Muscle of arm (tissue), 14 donors: ENCODE measurements at places on chromosomes 16 and 17.

GRCh38 chr17:57679356-57679755 lies 65.7 kb downstream of the CCDC182 start:
- DNase-seq, result no peak

DNA sequence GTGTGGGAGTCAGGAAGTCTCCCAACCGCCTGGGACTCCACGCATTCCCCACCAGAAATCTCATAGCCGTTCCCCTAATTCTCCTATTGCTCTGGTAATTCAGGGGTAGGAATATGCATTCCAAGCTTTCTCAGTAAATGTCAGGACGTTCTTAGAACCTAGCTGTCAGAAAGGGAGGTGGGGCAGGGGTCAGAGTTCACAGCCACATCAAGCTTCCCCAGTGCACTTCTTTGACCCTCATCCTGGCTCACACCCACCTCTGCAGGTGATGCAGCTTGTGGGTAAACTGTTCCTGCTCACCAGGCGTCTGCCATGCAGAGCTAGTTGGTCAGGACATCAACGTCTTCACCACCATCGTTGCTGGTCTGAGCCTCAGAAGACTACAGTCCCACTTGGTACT lies 14.0 kb upstream of the IL27 start:
- DNase-seq, result no peak

DNA sequence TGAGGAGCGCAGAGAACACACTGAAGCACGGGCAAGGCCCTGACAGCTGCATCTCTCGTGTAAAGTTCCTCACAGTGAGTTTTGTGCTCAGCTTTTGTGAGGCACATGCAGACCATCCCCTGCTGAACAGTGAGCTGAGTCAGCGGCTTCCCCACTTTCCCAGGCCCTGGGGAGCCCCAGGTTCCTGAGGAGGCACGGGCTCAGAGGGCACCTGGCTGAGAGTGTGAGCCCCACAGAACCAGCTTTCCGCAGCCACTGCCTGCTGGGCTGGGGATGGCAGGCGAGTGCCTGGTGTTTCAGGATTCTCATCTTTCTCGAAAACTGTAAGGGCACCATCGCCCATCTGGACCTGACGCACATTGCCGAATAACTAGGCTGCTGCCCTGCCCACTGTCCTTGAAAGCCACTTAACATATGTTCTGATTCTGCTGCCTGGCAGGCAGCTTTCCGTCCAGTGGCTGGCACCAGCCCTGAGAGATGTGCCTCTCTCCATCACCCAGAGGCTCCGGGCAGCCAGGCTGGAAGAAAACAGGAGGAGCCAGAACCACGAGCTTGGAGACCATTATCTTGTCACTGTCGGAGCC lies 266.7 kb upstream of the FOXF1 start:
- no peak for DNase-seq

DNA sequence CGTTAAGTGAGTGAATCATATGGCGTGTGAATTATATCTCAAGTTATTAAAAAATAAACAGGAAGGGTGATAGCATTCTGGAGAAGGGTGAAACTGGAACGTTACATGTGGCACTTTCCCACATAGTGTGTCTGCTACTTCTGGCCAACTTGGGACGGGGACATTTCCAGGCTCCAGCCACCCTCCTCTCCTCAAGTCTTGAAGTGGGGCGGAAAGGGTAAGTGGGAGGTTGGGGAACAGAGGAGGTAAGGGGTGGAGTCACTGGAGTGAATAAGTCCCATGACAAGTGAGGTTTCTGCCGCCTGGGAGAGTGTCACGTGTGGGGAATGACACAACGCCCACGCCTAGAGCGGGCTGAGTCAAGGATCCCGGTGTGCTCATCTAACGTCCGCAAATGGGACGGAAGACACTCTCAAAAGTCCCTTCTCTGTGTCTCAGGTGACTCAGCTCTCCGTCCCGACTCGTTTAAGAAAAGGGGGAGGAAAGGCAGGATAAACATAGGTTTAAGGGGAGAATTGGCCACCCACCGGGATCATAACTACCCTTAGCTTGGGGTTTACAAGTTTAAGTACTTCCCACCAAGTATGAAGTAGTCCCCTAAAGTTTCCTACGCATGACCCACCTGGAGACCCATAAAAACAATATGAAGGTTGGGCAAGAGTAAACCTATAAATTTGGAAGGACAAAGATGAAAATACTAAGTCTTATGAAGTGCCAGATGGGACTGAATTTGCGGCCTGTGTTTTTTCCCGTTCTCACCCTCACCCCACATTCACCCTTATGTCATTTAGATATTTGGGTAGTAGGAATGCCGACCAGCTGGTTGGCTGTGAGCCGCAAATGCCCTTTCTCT lies 1.2 kb upstream of the SPAG9 start:
- peak; percentile 58 for DNase-seq

DNA sequence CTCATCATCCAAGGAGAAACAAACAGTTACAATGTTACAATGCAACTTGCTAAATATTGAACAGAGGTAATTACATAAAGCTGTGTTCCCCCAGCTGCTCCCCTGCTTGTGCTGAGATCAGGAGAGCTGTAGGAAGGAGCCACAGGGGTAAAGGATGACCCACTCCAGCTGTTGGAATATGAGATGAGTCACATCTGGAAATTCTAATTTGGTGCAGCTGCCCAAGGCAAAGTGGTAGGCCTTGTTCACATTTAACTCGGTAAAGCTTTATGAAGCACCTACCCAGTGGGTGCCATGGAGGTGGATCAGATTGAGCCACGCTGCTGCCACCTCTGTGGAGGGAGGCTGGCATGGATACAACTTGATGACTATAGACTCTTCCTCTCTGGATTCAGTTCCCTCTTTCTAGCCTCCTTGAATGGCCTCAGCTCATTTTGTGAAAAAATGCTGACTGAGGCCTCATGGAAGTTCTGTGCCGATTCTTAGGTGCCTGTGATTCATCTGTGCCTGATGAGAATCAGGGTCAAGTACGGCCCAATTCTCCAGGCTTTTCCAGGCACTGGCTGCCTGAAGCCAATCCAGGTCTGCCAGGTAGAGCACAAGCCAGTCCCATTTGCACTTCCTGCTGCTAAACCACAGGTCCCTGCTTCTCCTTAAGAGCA lies 7.4 kb downstream of the ZNF689 start:
- DNase-seq, result peak; percentile 33

DNA sequence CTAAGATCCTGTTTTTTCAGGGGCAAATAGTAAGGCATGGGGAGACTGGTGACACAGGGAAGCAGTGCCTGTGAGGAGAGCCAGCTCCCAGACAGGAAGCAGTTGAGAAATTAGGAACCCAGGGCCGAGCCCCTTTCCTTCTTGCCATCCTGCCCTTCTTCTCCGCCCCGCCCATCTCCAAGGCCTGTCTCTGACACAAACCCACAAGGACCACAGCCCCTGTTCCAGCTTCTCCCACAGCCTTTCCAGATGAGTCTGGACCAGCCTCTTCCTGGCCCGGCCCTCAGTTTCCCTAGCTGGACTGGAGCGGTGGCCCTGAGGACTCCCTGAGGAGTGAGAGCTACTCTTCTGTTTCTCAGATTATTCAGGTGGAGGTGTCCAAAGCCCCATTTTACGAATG lies 9.9 kb downstream of the CCDC102A start:
- no peak for DNase-seq

- no peak for DNase-seq
These were observed 17.0 kb downstream of the KSR1 start for GRCh38 chr17:27473190-27473747.

- DNase-seq, result no peak
These were observed 22.2 kb upstream of the ADCY7 start for GRCh38 chr16:50244140-50244503.

DNA sequence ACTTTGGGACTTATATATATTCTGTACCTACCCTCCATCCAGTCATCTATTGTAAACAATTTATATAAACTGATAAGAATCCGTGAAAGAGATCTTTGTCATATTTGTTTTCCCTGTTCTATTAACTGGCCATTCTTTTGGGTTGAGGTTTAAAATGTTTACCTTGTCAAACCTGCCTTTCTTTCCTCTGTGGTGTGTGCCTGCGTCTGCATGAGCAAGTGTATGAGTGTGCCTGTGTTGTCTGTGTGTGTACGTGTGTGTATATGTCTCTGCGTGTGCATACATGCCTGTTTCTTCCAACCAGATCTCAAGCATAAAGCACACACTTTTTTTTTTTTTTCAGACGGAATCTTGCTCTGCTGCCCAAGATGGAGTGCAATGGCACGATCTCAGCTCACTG lies 201.5 kb downstream of the C16orf95 start:
- no peak for DNase-seq

DNA sequence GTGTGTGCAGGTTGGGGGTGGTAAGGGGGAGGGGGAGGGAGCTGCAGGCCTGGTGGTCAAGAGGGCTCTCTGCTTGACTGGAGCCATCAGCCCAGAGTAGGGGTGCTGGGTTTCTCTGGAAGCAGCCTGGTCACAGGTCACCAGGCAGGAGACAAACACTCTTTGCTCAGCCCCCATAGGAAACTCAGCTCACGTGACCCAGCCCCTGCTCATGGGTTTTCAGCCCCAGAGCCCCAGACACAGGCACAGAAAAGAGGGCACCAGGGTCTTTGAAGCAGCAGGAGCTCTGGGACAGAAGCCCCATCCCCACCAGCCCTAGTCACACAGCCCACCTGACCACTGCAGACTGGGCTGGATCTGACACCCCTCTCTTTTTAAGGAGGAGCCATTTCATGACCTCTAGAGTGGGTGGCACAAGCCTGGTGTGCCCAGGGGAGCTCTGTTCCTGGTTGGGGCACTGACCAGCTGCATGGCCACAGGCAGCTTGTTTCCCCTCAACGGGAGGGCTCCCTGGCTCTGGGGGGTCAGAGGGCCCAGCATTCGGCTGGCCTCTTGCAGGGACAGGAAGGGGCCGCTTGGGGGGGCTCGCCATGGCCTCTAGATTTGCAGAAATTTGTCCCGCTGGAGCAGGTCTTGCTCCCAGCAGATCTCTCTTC lies 13.8 kb upstream of the CD79B start:
- no peak for DNase-seq

DNA sequence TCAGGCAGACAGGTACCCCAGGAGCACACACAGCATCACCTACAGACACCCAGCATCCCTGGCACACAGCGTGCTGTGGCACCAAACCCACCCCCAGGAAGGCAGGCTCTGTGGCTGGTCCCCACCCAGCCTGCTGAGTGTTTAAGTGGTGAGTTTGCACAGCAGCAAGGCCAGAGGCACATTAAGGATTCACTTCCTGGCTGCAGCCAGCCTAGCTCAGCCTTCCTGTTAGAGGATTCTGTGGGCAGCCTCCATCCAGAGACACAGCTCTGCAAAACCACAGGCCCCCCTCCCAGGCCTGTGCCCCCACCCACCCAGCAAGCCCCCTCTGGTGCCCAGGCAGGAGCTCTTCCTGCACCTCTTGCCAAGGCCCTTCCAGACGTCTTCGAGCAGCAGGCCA lies 36.1 kb upstream of the PHB1 start:
- DNase-seq, result no peak

GRCh38 chr17:56322991-56323390 lies 169.7 kb downstream of the ANKFN1 start:
- no peak for DNase-seq

DNA sequence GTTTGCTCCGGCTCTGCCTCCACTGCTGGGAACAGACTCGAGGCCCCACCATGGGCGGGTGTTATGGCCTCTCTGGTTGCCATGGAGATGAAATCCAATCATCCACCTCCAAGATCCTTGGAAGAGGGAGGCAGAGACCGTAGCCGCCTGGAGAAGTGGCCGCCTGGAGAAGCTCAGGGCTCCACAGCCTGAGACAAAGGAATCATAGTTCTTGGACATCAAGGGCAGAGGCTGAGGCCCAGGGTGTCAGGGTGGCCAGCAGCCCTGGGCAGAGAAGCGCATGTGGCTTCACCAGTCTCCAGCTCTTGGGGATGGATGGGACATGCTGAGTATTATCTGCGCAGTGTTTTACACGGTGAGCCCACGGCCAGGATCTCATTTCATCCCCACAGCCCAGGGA lies 36.2 kb downstream of the ABR start:
- peak; percentile 80 for DNase-seq

DNA sequence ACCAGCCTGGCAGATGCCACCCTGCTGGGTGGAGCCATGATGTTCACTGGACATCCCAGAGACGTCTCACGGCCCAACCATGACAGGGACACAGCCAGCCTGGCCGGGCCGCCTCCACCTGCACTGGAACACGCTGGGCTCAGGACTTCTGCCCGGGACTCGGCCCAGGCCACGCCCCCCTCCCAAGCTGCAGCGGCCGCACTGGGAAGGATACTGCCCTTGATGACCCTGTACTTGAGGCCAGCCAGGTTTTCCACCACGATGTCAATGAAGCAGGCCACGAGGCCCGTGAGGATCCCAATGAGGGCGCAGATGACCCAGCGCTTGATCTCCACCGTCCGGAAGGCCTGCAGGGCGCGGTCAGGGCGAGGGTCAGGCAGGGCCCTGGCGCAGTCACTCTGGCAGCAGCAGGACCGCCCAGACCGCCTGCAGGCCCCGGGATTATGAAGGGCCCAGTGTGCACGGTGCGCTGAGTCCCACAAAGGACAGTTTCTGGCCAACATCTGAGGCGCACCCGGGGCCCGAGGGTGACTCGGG lies 14.2 kb downstream of the CLCN7 start:
- no peak for DNase-seq

- no peak for DNase-seq
These were observed 23.9 kb downstream of the RPA1 start for GRCh38 chr17:1853698-1854097.

- no peak for DNase-seq
These were observed 7.4 kb upstream of the NOTUM start for GRCh38 chr17:81968396-81968745.

GRCh38 chr16:53098526-53099317 lies 43.9 kb downstream of the CHD9 start:
- peak; percentile 93 for DNase-seq

DNA sequence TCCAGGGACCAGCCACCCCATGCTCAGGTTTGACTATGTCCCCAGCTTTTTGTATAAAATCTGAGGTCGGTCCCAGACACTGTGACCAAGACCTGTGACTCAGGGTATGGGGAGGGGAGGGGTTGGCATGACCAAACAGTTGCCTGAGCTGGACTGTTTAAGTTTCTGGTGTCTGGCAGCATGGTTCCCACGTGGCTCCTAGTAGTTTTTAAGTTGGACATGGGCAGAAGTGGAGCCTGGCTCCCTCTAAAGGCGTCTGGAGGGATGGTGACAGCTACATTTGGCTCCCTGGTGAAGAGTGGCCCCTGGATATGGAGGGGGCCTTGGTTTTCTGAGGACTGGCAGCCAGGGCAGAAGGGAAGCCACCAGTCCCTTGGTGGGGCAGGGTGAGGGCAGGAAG lies 7.9 kb downstream of the SMCR8 start:
- DNase-seq, result no peak

- DNase-seq, result no peak
These were observed 47.0 kb downstream of the CCDC182 start for GRCh38 chr17:57697891-57698711.

- no peak for DNase-seq
These were observed 18.9 kb upstream of the RAP1GAP2 start for GRCh38 chr17:2777242-2777867.

- no peak for DNase-seq
These were observed 563 bp downstream of the METRNL start for GRCh38 chr17:83079766-83080578.

GRCh38 chr16:68344252-68344651 lies 33.4 kb downstream of the PRMT7 start:
- no peak for DNase-seq
